Stimulated activated CD4-positive, alpha-beta T cell treated with anti-CD3 and anti-CD28 coated beads, Interleukin-2, amount 100 ng/mL, for 4 hours (primary cell): ENCODE measurements at places on chromosomes 12 and 14.

GRCh38 chr14:104149617-104150135 is 11.3 kb downstream of the KIF26A start:
- DNase-seq, result no peak

DNA sequence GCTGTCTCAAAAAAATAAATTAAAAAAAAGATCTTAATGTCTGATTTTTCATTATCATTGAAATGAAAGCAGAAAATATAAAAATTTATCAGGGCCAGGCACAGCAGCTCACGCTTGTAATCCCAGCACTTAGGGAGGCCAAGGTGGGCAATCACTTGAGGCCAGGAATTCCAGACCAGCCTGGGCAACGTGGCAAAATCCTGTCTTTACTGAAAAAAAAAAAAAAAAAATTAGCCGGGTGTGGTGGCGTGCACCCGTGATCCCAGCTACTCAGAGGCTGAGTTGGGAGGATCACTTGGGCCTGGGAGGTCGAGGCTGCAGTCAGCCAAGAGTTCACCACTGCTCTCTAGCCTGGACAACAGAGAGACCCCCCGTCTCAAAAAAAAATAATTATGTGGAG is 37.6 kb upstream of the CLIP1 start:
- no peak for DNase-seq

DNA sequence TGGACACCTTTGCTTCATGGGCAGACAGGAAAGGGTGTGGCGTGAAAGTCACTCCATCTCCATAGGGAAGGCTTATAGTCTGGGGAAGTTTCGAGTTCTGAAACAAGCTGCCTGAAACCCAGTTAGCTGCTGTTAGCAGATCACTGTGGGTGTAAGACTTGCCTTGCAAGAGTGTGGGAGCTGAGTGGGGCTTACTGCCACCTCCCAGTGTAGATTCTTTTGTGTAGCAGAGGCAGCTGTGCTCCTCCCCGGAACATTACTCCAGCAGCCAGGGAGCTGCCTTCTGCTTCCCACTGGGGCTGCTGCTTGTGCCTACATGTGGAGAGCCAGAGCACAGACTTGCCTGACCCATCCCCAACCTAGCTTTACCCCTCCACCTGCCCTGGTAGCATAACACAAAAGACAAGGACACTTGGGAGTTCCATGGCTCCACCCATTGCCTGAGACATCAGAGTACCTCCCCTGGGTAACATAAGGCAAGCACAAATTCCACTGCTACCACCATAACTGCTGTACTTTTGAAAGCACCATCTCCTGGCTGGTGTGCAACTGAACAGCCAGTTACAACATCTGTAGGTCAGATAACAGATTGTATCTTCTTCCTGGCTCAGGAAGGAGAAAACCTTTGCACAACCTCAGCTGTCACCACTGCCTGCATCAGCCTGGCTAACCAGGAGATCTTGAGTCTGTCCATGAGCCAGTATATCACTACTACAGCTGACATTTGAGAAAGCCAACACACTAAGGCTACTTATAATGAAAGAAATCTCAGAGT is 69.5 kb downstream of the ADAMTS20 start:
- DNase-seq, result no peak

DNA sequence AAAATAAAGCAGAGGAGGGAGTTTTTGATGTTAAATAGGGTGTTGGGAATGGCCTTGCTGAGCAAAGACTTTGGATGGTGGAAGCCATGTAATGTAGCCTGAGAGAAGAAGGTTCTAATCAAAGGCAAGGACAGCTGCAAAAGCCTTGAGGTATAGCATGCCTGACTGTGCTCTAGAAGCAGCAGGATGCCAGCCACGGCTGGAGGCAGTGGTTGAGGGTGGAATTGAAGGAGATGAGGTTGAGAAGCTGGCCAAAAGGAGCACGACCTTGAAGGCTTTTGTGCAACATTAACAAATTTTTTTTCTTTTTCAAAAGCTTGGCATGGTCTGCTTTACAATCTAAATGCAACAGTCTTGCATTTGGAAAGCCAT is 42.3 kb upstream of the CSRP2 start:
- no peak for DNase-seq

DNA sequence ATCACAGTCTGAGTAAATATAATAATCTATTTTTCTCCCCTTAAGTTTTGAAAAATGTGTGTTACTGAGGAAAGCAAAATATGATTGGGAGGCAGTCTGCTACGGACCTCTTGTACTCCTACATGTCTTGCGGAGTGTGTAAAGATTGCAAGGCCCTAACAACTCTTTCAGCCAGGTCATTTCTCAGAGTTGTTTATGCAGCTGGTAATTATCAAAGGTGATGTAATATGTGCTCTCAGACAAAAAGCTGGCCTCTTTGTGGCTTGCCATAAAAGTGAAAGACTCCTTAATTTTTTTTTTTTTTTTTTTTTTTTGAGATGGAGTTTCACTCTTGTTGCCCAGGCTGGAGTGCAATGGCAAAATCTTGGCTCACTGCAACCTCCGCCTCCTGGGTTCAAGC is 40.5 kb upstream of the MON2 start:
- DNase-seq, result no peak

GRCh38 chr14:32408018-32408417 is 78.9 kb downstream of the AKAP6 start:
- no peak for DNase-seq

DNA sequence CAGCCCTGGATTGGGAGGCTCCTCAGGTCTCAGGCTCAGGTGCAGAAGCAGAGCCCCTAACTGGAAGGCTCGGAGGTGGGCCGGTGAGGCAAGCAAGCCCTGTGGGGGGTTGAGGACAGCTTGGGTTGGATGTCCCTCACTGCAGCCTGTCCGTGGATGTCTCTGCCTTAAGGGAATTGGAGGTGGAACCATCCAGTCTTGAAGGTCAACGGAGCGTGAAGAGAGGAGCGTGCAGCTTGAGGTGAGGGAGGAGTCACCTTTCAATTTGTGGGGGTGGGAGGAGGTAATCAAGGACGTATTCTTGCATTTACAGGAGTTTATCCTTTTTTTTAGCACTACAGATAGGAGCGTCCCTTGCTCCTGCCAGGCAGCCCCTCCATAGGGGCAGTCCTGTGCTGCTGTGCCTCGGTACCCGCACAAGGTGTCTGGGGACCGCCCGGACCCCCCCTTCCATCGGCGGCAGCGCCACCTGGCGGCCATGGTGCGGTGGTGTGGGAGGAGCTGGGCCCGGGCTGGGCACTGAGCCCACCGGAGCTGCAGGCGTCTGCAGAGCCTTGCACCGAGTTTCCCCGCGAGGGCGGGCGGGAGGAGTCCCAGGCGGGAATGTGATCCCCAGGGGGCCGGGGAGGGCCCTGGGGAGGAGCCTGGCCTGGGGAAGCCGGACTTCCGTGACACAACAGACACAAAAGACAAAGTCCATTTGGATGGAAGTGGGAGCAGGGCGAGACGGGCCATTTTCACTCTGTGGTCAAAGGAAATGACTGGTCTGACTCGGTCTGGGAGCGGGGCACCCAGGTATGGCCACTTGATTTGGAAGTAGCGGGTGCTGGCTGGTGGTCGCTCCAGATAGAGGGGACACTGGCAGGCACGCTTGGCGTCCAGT is 864 bp downstream of the DNAJC22 start:
- DNase-seq, result peak; percentile 62

- no peak for DNase-seq
Measured at GRCh38 chr12:92847368-92847767, 81.7 kb downstream of the EEA1 start.

DNA sequence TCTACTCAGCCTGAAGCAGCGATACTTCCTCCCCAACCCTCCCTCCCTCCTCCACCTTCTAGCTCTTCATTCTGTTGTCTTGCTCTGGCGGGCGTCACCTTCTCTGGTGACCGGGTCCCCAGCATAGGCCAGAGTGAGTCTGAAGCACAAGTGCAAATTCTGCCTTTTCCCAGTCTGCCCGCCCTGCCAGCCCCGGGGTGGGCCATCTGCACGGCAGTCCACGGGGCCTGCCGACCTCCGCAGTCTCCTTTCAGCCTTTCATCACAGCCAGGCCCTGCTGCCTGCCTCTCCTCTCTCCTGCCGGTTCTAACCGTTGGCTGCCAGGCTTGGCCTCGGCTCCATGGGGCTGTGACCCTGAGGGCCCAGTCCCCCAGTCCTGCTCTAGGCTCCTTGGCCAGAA is 58.7 kb downstream of the TESC start:
- no peak for DNase-seq

GRCh38 chr12:56126732-56127239 is 1.3 kb upstream of the ESYT1 start:
- no peak for DNase-seq

- no peak for DNase-seq
Measured at GRCh38 chr12:49825360-49825970, 2.7 kb downstream of the NCKAP5L start.

DNA sequence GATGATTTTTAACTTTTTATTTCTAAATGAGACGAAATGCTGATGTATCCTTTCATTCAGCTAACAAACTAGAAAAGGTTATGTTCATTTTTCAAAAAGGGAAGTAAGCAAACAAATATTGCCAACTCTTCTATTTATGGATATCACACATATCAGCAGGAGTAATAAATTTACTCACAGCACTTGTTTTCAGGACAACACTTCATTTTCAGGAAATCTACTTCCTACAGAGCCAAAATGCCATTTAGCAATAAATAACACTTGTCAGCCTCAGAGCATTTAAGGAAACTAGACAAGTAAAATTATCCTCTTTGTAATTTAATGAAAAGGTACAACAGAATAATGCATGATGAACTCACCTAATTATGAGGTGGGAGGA is 139.6 kb downstream of the HMGA2 start:
- no peak for DNase-seq

DNA sequence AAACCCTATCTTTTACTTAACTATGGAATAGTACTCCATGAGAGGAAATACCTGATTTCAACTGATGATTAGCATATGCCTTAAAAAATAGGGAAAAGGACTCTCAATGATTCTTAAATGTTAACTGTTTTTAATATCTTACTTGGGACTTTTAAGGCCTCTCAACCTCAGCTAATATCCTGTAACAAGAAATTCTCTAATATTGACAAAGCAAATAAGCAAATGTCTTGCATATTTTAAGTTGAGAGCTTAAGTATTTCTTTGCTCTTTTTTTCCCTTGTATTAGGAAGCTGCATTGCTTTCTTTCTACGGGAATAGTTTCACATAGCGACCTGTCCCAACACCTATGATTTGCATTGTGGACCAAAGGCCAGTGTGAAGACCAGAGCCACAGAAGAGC is 249.9 kb downstream of the BCAT1 start:
- no peak for DNase-seq

DNA sequence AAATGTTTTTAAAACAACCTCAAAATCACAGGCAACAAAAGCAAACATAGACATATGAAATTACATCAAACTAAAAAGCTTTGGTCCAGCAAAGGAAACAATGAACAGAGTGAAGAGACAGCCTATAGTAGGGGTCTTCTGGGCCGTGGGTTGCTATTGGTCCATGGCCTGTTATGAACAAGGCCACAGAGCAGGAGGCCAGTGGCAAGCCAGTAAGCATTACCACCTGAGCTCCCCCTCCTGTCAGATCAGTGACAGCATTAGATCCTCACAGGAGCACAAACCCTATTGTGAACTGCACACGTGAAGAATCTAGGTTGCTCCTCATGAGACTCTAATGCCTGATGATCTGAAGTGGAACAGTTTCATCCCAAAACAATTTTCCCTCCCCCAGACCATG is 174.0 kb downstream of the DIO2 start:
- no peak for DNase-seq

DNA sequence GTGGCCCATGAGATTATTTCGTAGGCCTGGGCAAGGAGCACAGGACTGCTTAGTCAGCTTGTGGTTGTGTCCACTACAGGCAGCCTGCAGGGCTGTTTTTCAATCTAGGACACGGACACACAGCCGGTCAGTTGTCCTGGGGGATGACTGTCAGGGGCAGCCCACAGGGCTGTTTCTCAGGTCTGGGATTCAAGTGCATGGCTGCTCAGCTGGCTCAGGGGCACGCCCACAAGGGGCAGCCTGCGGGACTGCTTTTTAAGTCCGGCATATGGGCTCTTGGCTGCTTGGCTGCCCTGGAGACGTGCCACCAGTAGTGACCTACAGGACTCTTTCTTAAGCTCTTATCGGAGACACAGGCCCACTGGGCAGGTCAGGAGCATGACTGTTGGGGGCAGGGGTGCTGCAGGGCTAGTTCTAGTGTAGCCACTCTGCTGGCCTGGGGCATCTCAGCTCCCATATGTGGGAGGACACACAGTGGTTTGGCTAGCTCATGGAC is 26.6 kb upstream of the GTF2A1 start:
- no peak for DNase-seq

DNA sequence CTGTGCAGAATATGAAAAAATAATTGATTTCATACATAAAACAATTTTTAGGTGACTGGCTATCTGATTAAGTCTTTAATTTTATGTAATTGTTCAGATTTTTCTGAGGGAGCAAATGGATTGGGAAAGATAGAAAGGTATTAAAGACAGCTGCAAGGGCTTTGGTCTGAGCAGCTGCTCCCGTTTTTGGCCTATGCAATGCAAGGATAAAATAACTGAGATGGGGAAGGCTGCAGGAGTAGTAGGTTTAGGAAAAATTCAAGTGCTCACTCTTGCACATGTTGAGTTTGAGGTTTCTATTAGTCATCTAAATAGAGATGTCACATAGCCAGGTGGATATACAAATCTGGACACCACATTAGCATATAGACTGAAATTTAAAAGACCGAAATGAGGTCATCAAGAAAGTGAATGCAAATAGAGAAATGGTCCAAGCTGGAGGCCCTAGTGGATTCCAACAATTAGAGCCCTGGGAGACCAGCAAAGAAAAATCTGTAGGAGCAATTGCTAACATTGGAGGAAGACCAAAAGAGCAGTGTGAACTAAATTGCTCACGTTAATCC is 144.0 kb downstream of the PPFIA2 start:
- no peak for DNase-seq

DNA sequence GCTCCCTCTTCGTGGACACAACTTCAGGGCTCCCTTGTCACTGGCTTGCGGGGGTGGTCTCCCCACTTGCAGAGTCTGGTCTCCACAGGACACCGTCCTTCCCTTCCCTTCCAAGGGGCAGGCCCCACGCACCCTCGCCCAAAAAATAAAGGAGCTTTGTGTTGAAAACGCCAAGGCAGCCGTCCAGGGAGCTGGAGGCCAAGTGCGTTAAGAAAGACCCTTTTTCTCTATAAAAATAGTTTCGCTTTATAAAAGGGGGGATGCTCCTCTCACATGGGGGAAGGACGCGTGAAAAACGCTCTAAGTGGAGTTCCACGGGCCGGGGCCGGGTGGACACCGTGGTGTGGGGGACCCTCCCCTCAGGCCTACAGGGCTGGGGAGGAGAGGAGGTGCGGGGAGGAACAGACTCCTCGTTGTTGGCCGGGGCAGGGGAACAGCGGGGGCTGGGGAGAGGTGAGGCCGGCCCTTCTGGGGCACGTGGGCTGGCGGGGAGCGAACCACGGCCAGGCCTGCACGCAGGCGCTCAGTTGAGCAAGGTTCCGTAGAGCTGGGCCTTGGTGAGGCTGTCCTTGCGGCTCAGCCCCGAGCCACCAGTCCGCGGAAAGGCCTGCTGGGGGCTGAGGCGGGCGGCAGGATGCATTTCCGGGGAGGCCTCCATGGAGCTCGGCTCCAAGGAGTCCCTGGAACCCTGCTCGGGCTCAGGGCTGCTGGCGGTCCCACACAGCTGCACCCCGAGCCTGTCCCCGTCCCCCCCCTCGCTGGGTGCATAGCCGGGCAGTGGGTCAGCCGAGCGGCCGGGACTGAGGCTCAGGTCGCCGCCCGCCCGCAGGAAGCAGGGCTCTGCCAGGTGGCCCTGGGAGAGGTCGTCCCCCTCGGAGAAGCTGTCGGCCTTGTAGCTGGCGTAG is 49.5 kb downstream of the BEGAIN start:
- DNase-seq, result no peak

- DNase-seq, result no peak
Measured at GRCh38 chr14:31582286-31582691, 21.1 kb downstream of the NUBPL start.
